Hypothalamus (tissue), 51 donors: ENCODE measurements at places on chromosomes 6 and 20.

GRCh38 chr6:22098601-22099031 lies 198.2 kb downstream of the PRL start:
- no peak for DNase-seq

DNA sequence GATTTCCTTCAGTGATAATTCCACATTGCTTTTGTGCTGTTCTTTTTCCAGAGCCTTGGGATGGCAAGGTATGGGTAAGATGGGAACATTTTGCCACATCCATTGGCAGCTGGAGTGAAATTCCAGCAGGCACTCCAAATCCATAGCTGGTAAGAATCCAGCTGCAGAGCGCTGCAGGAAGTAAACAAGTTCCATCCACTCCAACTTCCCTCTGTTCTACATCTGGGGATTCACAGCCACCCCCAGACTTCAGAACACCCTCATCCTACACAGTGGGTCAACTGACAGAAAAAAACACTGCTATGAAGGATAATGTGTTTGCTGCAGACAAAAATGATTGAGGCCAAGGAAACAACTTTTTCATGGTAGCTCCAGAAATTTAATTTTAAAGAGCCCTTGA lies 747.8 kb downstream of the MAFB start:
- no peak for DNase-seq

DNA sequence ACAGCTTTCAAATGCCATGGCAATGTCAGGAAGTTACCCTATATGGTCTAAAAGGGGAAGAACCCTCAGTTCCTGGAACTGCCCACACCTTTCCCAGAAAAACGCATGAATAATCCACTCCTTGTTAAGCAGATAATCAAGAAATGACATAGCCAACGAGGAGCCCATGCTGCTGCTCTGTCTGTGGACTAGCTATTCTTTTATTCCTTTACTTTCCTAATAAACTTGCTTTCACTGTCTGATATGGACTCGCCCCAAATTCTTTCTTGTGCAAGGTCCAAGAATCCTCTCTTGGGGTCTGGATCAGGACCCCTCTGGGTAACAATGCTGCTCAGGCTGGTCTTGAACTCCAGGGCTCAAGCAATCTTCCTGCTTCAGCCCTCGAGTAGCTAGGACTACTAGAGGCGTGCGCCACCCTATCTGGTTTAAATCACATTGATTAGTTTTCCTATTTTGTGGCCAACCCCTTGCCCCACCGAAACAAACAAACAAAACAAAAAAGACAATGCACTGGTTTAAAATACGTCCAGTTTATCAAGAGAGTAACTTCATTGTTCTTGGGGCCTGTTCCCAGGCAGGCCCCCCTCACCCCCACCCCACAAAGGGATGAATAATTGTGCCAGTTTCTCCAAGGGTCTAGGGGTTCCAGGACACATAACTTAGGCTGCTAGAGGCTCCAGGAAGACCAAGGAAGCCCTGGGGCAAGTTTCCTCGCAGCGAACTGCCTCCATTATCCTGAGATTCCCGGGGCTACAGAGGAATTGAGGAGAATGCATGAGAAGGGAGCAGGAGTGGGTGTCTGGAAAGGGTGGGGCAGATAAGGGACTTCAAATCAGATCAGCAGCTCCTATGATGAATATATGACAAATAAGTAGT lies 10.1 kb upstream of the AKAP12 start:
- DNase-seq: no peak

DNA sequence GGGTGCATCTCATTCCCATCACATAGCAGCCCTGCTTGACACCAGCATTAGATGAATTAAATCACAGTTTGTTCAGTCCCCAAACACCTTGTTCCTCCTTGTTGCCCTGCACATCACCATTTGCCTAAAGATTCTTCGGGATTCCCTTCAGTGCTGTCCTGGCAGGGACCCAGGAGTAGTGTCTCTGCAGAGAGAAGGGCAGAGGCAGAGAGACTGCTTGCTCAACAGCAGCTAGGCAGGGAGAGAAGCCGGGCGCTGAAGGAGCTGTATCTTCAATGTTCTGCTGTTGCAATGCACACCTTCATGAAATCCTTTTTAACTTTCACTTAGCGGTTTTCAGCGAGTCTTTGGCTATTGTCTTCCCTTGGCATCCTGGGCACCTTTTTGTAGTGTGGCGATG lies 362.9 kb downstream of the FARS2 start:
- no peak for DNase-seq

GRCh38 chr6:31228476-31228875 lies 43.4 kb downstream of the HLA-C start:
- DNase-seq: no peak
